ENCODE measurements at places on chromosomes 4 and X.

- DNase-seq: no peak
Observed at GRCh38 chr4:173039617-173040577, 128.7 kb upstream of the GALNT7 start.

DNA sequence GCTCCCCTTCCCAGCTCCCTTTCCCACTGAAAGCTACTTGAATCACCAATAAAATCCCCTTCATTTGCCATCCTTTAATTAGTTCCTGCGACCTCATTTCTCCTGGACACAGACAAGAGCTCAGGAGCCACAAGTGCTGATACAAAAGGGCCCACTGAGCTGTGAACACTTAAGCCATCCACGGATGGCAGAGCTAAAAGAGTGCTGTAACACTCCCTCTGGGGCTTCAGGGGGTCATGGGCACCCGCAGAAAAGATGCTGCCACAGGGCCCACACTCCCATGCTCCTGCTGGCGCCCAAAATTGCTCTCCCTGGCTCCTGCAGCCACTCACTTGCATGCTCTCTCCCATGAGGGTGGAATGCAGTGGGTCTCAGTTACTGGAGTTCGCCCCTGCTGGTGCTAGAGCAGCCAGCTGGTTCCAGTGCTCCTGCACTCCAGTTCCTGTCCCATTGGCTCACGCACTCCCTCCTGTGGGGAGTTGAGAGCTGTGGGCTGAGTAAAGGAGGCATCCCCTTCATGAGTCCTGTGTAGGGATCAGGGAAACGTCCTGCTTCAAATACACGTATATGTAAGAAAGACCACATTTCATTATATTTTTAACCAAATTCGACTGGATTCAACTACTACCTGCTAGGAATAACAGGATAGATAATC is 1291.0 kb downstream of the ARAP2 start:
- no peak for DNase-seq

DNA sequence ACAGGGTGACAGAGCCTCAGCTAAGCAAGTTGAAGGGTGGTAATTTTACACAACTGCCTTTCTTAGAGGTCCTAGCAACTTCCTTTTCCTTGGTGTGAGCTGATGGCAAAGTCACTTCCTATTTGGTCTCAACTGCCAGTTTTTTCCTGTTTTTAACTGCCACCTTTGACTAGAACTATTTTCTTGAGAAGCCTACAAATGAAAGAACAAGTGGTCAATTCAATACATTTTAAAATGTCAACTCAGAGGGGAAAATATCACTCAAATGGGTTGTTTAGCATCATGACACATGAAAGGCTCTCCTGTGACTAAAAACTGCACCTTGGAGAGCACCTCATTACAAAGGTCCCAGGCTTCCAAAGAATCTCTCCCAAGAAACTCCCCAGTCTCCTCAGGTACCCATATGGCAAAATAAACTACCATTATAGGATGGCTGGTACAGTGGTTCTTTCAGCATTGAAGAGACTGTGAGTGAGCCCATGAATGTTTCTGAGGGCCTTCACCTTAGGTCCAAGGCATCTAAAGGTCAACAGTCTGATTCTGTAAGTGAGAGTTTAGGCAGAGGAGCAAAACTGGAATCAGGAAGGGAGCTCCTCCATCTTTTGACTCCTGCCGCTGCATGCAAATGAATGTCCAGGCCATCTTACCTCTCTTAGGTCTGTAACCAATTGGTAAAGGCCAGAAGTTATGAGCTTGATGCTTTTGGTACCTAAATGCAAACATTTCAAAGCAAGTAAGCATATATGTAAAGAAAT is 5.5 kb upstream of the STK26 start:
- no peak for DNase-seq

- DNase-seq: no peak
Observed at GRCh38 chr4:94689155-94689860, 68.4 kb upstream of the BMPR1B start.

- no peak for DNase-seq
Observed at GRCh38 chr4:2574863-2575262, 38.4 kb downstream of the FAM193A start.

DNA sequence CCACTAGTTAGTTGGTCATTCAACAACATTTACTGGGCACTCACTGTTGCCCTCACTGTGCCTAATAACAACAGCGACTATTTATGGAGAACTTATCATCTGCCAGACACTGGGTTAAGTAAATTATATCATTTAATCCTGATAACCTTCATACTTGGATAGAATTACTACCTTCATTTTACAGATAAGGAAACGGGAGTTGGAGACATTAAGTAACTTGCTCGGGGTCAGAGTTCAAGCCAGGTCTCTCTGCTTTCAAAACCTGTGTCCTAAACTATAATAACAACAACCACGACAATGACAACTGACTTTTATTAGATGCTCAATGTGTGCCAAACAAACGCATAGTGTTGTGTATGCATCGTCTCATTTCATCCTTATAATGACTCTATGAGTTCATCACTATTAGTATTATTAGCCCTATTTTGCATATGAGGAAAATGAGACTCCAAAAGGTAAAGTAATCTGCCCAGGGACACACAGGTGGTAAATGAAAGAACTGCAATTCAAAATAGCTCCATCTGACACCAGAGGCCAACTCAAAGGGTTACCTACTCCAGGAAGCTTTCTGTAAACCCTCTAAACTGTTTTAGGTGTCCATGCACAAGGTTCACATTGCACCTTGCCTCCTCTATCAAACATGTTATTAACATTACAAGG is 98.4 kb upstream of the ACSL4 start:
- no peak for DNase-seq

DNA sequence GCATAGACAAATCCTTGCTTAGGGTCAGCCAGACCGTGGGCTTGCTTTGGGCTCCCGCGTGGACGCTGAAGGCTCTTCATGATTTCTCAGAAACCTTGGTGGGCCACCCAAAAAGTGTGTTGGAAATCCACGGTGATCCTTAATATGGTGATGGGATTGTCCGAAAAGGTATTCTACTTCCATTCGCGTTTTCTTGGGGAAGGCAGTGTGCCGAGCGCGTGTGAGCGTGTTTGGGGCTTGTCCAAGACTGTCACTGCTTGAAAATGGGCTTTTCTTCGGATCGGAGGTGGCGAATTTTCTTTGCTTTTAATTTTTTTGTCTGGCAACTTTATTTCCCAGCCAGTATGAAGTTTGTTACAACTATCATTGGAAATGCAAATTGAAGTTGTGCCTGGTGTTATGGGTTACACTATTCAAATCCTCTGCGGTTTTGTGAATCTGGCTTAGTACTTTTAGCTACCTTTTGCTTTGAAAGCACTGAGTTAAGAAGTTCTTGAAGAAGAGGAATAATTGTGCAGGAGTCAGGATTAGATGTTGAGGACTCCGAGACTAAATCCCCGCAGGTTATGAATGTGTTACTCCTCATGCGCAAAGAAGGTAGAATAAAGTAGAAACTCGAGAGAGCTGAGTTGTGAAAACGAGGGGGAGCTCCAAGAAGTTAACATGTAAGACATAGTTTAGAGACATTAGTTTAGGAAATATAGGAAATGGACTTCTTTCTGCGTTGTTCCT is 3.2 kb downstream of the SPRY1 start:
- peak; percentile 61 for DNase-seq

- no peak for DNase-seq
Observed at GRCh38 chr4:167616476-167616875, 382.2 kb upstream of the SPOCK3 start.

DNA sequence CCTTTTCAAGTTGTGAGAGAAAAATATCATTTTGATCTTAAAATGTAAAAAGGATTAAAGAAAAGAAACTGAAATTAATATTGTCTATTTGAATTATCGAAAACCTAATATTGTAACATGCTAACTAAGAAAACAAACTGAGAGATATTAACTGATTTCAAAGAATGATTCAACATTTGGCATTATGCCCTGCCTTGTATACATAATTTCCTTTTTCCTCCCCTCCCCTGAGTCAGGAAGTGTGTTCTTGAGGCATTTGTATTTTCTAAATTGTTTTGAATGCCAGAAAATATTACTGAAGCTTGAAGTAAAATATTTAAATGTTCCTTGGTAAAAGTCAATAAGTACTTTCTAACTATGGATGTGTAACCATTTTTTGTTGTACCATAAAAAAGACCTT is 49.4 kb downstream of the RPS6KA3 start:
- DNase-seq: no peak

- no peak for DNase-seq
Observed at GRCh38 chr4:129261584-129261983, 165.6 kb downstream of the C4orf33 start.

DNA sequence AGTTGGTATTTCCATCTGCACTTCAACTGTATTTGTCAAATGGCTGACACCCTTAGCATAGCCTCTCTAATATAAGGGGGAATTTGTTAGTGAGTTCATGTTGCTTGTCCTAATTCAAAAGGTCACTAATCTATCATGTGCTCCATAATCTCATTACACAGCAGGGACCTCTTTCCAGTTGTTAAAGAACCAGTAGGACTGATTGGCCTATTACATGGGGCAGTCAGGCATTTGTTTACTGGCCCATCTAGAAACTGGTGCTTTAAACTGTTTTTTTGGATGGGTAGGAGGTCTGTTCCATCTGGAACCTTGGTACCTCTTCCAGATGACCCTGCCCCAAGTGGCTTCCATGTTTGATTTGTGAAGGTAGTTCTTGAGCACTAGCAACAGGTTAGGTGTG is 11.4 kb downstream of the ANK2 start:
- no peak for DNase-seq

DNA sequence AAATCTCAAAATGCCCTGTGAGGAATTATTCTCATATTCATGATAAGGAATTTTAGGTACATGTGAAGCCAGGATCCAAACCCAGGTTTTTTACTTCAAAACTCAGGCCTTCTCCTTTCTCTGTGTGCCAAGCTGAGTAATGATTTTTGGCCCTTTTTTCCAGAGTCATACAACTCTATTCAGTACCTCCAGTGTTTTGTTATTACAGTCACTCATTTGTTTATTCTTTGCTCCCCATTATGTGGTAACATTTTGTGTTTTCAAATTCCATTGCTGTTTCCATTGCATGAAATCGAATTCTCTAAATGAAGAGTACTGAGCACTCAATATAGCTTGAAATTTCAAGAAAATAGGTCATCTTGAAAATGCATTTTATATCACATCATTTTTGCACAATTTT is 315.4 kb downstream of the NR3C2 start:
- no peak for DNase-seq

GRCh38 chrX:114065577-114066223 is 518.2 kb upstream of the HTR2C start:
- DNase-seq: no peak

- DNase-seq: no peak
Observed at GRCh38 chr4:88812420-88812819, 114.8 kb upstream of the NAP1L5 start.

DNA sequence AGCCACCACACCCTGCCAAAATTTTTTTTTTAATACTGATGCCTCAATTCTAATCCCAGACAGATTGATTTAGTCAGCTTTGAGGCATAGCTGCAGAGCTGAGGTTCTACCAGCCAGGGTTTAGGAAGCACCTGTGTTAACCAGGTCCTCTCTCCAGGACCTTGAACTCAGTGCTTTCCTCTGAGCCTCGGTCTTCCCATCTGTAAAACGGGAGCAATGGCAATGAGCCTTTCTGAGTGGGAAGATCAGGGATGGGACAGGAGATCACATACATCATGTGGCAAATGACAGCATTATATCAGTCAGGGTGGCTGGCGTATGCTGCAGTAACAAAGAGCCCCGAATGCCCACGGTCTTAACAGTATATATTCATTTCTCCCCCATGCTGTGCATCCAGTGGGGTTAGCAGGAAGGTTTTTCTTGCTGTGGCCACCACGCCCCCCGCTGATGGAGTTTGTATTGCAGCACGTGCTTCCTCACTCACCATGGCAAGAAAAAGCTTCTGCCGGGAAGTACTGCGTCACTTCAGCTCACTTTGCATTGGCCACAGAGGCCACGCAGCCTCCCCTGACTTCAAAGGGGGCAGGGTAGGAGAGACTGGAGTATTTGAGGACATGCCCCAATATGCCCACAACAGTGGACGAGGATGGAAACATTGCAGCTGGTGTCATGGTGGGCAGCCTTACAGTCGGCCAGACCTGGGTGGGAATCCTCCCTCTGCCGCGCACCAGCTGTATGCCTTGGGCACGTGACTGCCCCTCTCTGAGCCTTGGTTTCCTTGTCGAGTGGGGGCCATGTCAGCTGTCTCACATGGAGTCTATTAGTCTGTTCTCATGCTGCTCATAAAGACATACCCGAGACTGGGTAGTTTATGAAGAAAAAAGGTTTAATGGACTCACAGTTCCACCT is 24.1 kb upstream of the MRFAP1 start:
- no peak for DNase-seq

GRCh38 chr4:37279894-37280592 is 35.5 kb downstream of the NWD2 start:
- no peak for DNase-seq

DNA sequence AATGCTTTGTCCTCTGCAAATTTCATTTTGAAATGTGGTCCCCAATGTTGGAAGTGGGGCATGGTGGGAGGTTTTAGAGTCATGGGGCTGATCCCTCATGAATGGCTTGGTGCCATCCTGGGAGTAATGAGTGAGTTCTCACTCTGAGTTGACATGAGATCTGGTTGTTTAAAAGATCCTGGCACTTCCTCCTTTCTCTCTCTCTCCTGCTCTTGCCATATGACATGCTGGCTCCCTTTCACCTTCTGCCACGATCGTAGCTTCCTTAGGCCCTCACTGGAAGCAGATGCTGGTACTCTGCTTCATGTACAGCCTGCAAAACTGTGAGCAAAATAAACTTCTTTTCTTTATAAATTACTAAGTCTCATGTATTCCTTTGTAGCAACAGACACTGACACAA is 262.0 kb downstream of the IL15 start:
- no peak for DNase-seq

DNA sequence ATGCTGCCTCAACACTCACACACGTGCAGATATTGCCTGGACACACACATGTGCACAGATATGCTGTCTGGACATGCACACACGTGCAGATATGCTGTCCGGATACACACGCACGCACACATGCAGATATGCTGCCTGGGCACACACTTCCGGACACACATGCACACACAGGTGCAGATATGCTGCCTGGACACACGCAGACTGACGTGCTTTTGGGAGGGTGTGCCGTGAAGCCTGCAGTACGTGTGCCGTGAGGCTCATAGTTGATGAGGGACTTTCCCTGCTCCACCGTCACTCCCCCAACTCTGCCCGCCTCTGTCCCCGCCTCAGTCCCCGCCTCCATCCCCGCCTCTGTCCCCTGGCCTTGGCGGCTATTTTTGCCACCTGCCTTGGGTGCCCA is 14.7 kb downstream of the FGFRL1 start:
- DNase-seq: no peak

- DNase-seq: no peak
Observed at GRCh38 chr4:177385576-177386277, 56.5 kb downstream of the AGA start.

DNA sequence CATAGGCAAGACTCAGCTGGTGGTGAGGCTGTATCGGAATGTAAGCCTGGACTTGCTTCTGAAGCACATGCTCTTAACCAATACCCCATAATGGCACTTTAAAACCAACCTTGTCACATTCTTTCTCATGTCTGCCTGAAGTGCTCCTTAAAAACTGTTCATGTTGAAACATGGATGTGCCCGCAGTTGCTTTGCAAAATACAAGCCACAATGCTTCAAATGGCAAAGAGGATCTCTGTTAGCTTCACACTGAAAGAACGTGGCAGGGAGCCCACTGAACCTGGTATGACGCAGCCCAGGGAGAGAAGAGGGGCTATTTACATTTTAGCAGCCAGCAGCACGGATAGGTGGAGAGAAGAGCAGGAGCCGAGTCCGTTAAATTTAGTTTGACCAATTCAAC is 29.3 kb downstream of the SOD3 start:
- no peak for DNase-seq

Data from psoas muscle (tissue), 8 donors.